AG10803 (cell line): ENCODE measurements at places on chromosomes 4 and X.

- no peak for DNase-seq
Measured at GRCh38 chrX:20479896-20480295, 213.2 kb upstream of the RPS6KA3 start.

- DNase-seq = no peak
Measured at GRCh38 chr4:100098681-100099080, 91.6 kb downstream of the DDIT4L start.

DNA sequence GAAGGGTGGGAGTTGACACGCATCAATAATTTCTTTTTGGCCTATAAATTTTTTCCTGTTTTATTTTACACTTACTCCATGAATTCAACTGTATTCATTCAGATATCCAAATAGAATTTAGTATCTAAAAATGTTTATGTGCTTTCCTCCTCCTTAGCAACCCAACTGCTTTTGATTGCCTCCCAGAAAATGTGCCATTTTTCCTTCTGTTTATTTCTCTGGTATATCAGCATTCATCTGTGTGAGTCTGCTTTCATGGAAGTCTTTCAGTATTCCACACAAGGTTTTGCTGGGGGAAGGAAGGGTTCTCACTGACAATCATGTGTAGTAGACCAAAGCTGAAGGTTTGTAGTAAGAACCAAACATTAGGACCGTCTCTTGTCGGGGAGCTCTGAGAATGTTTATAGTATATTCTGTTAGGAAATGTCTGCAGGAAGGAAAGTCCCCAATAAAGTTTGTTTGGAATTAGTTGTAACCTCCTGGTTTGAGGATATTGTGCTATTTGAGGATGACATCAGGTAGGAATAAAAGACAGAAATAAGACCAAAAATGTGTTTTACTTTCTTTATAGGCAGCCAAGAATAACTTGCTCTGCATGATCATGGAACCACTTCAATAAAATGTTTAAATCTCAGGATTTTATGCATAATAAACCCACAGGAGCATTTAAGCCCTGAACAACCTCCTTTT is 673.6 kb upstream of the INTU start:
- no peak for DNase-seq

GRCh38 chr4:4941751-4942150 is 77.5 kb downstream of the CYTL1 start:
- DNase-seq = no peak

DNA sequence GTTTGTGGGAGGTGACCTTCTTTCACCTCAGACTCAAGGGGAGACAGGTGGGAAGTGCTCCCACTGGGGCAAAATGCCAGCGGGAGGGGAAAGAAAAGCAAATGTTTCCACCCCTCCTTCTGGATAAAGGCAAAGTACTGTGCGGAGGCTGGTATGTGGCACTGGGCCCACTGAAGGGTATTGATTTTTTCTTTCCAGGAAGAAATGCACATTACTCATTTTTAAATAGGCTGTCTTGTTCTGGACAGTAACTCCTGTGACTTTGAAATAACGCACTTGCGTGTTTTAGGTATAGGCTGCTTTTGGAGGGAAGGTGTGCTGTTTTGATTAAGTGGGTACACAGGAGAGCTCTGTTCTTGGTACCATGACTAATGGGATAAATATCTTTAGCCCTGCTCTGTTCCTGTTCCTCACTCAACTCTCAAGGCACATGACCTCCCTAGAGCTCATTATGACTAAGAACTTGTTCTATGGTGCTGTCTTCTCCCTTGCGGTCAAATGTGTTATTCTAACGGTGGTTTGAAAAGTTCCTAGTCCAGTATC is 40.7 kb upstream of the MBTPS2 start:
- no peak for DNase-seq

DNA sequence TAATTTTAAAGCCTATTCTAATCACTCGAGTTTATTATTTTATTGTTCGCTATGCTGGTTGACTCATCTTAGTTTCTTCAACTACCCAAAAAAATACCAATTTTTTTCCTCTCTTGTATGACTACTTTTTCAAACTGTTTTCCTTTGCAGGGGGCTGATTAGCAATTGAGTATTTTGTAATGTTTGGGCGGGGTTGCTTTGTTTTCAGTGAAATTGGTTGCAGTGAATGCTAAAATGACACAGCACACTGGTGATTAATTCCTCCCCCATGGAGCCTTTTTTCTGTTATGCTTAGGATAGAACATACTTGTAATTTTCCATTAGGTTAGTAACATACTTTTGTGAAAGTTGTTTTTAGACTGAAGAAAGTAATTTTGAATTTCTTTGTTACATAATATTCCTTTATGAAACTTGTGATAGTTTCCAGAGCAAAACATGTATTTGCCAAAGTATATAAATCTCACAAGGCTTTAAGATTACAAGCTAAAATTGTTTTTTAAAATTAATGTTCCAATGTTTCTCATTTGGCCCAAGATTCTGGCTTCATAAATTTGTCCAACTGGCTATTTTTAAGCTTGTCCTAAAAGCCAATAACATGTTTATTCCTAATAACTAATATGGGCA is 120.4 kb downstream of the CHIC1 start:
- peak; percentile 29 for DNase-seq
